ENCODE measurements at places on chromosomes 5 and 9.

DNA sequence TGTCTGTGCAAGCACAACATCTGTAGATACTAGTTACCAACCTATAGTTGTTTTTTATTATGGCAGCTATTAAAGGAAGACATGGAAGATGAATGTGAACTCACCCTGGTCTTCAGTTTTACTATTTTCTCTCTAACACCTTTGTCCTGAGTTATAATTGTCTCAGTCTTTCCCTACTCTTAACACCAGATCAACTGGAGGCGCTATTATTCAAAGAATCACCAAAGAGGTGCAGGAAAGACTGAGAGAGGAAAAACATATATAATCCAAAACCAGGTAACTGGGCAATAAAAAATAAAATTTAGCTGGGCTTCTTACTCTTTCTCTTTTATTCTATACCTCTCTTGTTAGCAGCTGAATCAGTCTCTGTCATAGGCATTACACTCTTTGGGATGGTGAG, 134.2 kb upstream of the C6 start:
- DNase-seq: peak; percentile 10

DNA sequence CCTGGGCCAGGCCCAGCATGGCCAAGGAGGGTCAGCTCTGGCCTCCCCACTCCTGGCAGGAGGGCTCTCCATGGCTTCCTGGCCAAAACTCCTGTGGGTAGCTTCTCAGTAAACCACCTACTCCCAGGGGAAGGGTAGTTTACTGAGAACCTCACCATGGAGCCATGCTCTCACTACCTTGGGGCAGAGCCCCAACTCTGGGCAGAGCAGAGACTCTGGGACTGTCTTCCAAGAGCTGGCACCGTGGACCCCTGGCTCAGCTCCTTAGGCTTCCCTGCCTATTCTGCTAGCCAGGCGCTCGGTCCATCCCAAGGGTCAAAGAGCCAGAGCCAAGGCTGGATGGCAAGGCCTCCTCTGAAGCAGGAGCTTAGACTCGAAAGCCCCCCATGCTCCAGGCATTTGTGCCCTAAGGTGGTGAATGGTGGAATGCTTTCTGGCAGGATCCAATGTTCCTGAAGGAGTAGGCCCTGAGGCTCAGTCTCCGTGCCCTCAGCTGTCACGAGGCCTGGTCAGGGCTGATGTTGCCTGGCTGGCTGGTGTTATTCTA, 19.6 kb downstream of the TCF7 start:
- DNase-seq: no peak

GRCh38 chr5:139561655-139562451, 714 bp downstream of the UBE2D2 start:
- DNase-seq: peak; percentile 40

GRCh38 chr5:9466697-9467096, 79.2 kb downstream of the SEMA5A start:
- no peak for DNase-seq

GRCh38 chr9:116697362-116697761, 10.3 kb downstream of the TRIM32 start:
- peak; percentile 88 for DNase-seq

DNA sequence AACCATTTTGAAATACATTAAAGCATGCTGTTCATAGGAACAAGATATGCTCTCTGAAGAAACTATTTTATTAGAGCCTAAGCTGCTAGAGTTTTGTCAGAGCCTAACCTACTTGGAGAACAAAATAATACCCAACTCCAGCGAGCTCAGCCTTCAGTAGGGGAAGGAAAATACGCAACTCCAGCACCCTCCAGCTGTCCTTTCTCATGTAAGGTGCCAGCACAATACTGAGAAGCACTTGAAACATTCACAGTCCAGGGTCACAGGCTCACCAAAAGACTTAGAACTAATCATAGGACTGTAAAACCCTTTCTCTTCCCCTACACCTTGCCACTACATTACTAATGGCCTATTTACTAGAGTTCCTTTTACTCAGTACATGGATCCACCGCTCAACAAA, 18.9 kb downstream of the DPYSL3 start:
- no peak for DNase-seq

DNA sequence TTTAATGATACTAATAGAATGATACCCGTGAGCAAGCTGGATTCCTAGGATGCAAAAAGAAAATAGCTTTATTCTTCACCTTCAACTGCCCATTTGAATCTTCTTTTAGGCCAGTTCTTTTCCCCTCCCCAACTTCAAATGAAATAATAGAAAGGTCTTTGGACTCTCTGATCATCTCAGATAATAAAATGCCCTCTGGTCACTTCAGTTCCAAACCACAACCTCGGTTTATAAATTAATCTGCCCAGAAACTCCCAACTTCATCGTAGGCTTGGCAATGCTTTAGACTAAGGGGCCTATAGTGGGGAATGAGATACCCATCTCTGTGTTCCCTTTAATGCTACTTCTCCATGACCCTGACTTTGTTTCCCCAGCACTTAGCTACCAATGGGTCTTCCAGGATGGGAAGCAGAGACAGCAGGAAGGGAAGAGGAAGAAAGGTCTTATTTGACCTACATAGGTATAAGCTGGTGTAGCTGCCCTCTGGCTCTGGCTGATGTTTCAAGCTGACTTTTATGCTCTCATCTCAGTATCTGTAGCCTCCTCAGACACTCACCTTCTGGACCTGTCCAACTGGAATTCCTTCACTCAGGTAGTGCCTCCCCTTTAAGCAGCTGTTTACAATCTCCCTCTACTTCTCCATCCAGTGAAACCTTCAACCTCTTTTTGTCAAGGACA, 47.2 kb upstream of the RAD23B start:
- DNase-seq: no peak

DNA sequence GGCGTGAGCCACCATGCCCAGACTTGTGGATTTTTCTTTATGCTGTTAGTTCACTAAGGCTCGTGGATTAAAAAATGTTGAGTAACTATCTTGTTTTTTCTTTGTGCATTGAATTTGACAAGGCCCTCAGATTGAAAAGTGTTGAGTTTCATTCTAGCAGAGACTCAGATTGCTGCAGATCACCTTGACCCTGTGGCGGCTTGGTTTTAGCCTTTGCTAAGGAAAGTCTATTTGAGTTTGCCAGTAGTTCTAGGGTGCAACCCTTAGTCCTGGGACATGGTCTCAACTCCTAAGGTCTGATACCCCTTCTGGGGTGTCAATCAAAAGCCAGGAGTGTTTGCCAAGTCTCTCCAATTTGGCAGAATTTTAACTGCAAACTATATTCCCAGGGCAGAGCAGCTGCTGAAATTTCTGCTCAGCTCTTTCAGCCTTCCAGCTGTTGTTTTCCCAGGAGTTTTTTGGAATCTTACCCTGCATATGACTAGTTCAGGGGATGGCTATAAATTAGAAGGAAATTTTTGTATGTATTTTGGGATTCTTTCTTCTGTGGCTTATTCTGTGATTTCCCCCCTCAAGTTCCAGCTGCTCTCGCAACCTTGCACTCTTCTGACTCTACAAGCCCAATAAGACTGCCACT, 84.3 kb upstream of the HAND1 start:
- no peak for DNase-seq

DNA sequence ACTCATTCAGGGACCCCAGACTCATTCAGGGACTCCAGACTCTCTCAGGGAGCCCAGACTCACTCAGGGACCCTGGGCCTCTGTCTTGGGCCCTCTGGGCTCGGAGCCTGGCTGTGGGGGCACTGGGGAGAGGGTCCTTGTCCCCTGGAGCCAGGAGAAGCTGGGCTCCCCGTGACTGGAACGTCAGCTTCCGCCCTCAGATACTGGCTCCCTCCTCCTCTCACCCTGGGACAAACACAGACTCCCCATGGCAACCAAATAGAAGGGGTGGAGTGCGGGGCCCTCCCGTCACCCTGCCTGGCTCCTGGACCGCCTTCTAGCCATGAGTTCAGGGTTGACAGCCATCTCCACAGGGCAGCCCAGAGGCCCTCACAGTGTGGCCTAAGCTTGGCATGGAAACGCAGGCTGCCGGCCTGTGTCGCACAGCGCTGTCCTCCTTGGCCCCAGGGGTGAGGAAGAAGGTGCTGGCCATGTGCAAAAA, 27.6 kb downstream of the ZDHHC11B start:
- peak; percentile 18 for DNase-seq

GRCh38 chr9:35186524-35186923, 24.7 kb downstream of the UNC13B start:
- no peak for DNase-seq

GRCh38 chr5:61401726-61402125, 69.7 kb downstream of the ZSWIM6 start:
- DNase-seq: peak; percentile 71

GRCh38 chr9:32260151-32260862, 124.1 kb upstream of the ACO1 start:
- no peak for DNase-seq

- DNase-seq: no peak
Observed at GRCh38 chr5:141811287-141812155, 66.7 kb downstream of the PCDH1 start.

DNA sequence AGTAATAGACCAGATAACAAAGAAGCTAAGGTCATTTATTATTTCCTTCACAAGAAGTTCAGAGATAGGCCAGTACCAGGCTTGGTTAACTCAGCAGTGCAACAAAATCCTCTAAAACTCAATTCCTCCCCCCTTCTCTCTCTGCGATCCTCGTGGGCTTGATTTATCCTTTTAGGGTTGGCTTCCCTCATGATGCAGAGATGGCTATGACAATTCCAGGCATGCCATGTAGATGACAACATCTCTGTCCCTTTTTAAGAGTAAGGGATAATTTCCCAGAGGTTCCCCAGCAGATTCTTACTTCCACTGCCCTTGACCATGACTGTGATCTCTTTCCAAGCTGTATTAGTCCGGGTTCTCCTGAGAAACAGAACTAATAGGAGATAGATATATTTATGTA, 28.7 kb upstream of the DAP start:
- peak; percentile 53 for DNase-seq

GRCh38 chr5:101253096-101253495, 350.0 kb upstream of the ST8SIA4 start:
- no peak for DNase-seq

GRCh38 chr9:84670138-84671041, 861 bp downstream of the NTRK2 start:
- DNase-seq: peak; percentile 14

GRCh38 chr5:126801174-126801991, 24.4 kb downstream of the LMNB1 start:
- DNase-seq: peak; percentile 33

DNA sequence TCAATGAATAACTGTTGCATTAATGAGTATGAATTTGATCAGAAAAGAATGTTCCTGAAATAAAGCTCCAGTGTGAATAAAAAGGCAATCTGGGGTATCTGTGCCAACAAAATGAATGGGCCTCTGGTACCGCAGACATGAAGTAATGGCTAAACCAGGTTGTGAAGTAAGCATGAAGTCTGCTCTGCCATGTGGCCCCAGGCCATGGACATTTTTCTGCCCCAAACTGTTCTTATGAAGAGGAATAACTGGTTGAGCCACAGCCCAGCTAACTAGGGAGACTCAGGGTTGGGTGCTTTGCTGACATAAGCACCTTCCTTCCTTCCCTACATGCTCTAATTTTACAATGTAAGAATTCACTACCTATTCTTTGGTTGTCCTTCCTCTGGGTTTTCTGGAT, 147.4 kb upstream of the LRRTM2 start:
- DNase-seq: no peak

DNA sequence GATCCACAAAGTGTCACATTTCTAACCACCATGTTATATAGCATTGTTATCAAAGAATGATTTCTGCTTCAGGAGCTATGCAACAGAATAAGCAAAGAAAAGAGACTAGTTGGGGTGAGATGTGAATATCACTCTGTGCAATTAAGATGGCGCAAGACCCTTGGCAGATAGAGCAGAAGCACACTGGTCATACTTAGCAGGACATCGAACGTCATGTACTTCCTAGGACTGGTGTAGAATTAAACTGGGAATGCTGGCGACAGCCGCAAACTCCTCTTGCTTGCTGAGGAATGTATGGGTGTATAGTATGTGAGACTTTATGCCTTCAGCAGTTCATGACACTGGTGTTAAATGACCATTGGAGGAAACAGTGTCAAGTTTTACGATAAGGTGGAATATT, 207.0 kb downstream of the LRRC70 start:
- no peak for DNase-seq

DNA sequence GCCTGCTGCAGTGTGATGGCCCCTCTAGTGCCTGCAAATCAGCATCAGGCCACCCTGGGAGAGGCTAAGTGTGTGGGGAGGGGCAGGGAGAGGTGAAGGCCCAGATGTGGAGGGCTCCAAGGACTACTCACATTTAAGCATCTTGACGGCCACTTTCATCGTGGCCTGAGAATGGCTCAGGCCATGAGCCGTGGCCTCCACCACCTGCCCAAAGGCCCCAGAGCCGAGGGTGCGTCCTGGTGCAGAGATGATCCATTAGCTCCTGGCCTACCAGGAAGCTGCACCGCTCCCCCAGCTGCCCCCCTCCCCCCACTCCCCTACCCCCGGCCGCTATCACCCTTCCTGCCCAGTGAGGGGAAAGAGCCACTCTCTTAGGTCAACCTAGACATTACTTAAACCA, 31.0 kb downstream of the PDGFRB start:
- no peak for DNase-seq

GRCh38 chr5:95812074-95812471, 10.5 kb downstream of the GLRX start:
- DNase-seq: no peak

- DNase-seq: no peak
Observed at GRCh38 chr9:18707489-18708205, 233.7 kb downstream of the ADAMTSL1 start.

- DNase-seq: no peak
Observed at GRCh38 chr5:162769019-162769418, 668.4 kb upstream of the CCNG1 start.

DNA sequence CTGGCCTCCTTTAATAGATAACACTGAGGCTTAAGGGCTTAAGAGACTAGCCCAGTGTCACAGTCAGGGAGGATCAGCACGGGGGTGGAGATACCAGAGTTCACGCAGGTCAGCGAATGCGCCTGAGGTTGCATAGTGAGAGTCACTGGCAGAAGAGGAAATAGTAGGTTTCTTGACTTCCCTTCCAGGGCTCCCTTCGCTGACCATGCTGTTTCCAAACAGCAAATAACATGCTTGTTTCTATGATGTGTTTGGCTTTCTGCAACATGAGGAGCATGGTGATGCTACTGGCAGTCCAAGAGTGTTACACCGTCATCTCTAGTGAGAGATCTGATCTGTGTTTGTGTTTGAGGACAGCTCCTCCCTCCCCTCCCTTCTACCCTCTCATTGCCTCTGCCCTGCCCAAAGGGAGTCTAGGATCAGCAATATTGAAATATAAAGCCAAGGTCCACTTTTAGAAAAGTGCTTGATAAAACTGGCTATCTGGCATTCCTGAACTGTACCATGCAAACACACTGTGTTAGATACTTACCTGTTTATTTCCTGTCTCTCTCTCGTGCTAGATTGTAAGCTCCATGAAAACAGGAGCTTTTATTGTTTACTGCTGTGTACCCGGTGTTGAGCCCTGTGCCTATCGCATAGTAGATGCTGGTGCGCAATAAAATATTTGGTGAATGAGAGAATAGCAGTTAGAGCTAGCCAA, 12.3 kb downstream of the TLE4 start:
- no peak for DNase-seq

- DNase-seq: peak; percentile 95
Observed at GRCh38 chr5:84287951-84288350, 96.7 kb downstream of the EDIL3 start.

- DNase-seq: peak; percentile 72
Observed at GRCh38 chr9:96327694-96328352, 25.8 kb upstream of the HSD17B3 start.

Data from M059J (cell line).